ENCODE measurements at places on chromosomes 2 and 18.

DNA sequence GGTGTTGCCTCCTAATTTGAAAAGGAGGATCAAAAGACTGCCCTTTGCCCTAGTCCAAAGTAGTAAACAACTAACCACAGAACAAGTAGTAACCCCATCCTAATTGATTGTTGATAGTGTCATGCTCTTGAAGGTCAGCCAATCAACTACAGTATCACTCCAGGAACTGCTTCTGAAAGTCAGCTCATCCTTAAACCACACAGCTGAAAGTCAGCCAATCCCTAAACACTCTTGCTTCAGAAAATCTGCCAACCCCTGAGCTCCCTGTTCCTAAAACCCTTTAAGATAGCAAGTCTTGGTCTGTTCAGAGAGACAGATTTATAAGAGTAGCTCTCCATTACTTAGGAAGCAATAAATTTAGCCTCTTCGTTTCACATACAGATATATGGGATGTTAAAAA, 51.6 kb upstream of the CPO start:
- DNase-seq, result no peak

- DNase-seq, result no peak
These were observed 1.3 kb downstream of the SLC66A3 start for GRCh38 chr2:11156396-11157075.

GRCh38 chr2:57313678-57314077, 732.9 kb upstream of the VRK2 start:
- DNase-seq, result no peak

GRCh38 chr2:158391876-158392275, 64.7 kb downstream of the CCDC148 start:
- DNase-seq, result peak; percentile 36

DNA sequence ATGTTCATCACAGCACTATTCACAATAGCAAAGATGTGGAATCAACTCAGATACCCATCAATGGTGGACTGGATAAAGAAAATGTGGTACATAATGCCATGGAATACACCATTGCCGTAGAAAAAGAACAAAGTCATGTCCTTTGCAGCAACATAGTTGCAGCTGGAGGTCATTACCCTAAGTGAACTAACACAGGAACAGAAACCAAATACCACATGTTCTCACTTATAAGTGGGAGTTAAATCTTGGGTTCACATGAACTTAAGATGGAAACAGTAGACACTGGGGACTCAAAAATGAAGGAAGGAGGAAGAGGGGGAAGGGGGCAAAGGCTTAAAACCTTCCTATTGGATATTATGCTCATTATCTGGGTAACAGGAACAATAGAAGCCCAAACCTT, 228.1 kb upstream of the RAB6C start:
- no peak for DNase-seq

DNA sequence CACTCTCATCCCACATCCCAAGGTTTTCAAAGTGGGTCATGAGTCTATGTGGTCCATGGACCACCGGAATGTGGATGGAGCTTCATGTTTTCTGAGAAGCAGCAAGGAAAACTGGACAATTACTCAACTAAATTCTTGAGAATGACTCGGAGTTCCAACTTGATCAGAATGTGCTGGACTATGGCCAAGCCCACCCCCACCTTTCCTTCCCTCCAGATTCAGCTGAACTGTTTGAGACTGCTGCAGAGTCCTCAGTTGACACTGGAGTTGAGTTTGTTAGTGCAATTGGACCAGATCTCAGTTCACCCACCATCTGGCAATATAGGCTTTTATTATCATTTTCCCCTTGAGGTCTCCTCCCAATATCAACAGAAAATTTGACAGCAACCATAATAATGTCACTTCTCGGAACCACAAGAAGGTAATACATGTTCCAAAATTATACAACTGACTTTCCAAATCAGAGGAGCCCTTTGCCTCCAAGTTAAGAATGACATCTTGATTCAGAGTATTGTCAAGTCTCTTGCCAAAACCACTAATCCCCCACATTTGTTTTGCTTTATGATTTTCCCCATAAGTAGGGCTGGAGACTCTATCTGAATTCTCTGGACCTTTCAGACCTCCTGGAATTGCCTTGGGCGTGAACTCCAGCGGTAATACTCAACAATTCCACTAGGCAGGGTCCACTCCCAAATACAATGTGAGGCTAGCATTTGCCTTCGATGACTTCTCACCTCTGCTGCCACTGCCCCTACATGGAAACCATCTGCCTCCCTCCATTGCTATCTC, 8.8 kb downstream of the COL4A4 start:
- DNase-seq, result peak; percentile 24

DNA sequence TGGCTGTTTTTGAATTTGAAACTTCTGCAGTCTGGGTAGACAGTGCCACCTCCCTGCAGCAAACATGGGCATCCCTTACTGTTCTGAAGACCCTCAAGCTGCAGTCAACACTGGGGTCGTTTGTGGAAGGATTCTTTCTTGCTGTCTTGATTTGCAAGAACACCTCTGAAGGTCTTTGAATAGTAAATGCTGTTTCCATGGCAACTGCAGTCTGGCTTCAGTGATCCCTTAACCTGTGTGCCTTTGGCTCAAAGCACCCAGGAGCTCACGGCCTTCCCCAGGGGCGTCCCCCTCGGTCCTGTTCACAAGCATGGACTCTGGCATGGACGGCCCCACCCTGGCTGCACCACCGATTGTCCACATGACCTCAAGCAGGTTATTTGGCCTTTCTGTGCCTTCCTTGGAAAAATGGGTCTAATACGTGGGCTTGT, 38.3 kb downstream of the LRRFIP1 start:
- no peak for DNase-seq

DNA sequence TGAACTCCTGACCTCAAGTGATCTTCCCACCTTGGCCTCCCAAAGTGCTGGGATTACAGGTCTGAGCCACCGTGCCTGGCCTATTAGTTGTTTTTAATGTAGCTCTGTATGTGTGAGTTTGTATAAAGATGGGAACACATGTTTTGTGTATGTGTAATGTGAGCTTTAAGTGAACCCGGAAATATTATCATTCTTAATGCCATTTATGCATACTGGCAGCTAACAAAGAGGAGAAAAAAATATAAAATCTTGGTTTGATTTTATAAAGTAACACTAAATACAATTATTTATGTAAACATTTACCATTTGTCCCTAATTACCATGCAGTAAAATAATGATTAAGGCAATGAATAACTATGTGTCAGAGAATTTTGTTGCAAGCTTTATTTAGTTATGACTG, 9.1 kb upstream of the CKAP2L start:
- no peak for DNase-seq

GRCh38 chr2:112154246-112155117, 16.3 kb downstream of the FBLN7 start:
- DNase-seq, result peak; percentile 24

GRCh38 chr2:101949304-101949703, 42.5 kb upstream of the IL1R2 start:
- DNase-seq, result peak; percentile 31

DNA sequence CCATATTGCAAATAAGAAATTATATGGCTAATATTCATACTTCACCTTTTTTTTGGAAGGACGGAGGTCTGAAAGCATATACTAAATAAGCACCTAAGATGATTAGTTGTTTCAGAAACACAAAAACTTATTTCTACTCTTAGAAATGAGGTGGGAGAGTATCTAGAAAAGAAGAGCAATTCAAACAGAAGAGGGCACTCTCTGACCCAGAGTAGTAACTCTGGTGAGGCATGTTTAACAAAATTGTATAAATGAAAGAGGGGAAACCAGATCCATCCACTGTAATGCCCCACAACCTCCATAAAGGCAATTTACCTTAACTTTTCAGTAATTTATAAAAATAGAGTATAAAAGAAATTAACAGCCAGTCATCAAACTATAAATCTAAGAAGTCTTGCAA, 669.6 kb upstream of the VRK2 start:
- DNase-seq, result peak; percentile 31

DNA sequence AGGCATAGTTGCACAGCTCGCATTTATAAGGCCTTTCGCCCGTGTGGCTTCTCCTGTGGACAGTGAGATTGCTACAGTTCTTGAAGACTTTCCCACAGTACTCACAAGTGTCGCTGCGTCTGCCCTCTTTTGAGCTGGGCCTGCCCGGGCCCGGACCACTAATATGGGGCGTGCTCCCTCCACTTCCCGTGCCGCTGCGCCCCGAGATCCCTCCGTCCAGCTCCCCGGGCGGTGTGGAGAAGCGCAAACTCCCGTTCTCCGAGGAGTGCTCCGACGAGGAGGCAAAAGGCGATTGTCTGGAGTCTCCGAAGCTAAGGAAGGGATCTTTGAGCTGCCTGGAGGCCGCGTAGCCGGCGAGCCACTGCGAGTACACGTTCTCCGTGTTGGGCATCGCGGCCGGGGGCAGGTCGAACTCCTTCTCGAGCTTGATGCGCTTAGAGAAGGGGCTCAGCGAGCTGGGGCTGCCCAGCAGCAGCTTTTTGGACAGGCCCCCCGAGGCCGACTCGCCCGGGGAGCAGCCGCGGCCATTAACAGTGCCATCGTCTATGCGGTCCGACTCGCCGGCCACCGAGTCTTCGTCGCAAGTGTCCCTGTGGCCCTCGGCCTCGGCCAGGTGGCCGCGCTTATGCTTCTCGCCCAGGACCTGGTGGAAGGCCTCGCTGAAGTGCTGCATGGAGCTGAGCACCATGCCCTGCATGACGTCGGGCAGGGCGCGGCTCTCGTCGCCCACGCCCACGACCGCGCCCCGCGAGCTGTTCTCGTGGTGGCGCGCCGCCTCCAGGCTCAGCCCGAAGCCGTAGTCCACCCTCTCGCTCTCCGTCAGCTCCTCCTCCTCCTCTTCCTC, 92.7 kb downstream of the BCL11A start:
- DNase-seq, result no peak

Measured in LHCN-M2 (cell line).